ENCODE measurements at places on chromosomes 1 and 21.

DNA sequence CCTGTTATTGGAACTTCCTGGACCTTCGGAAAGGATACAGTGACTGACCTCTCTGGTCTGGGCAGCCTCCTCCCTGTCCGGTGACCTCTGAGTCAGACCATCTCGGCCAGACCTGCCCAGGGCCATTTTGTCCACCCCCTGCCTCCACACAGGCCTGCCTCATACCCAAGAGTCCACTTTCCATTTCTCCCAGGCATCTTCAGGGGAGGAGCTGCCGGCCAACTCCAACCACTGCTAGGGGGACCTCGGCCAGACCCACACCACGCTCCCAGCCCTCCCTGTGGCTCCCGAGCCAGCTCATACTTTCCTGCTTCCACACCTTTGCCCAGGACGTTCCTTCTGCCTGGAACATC is 29.5 kb upstream of the RUNX3 start:
- no peak for DNase-seq

DNA sequence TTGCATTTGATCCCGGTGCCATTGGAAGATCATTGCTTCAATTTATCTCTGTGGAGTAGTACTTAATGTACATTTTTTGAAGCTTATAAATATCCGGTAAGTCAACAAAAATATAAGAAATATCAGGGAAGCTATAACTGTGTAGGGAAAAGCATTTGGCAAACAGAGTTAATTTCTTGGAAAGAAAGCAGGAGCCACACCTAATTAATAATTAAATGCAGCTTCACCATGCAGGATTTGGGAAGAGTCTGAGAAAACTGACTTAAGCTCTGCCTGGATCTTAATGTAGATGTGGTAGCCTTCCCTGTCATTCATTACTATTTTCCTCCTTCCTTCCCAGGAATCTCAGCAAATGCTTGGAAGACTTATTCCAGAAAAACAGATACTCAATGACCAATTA is 134.5 kb downstream of the ATP5PO start:
- DNase-seq, result no peak

GRCh38 chr21:26522704-26523103 is 50.4 kb downstream of the CYYR1 start:
- no peak for DNase-seq

DNA sequence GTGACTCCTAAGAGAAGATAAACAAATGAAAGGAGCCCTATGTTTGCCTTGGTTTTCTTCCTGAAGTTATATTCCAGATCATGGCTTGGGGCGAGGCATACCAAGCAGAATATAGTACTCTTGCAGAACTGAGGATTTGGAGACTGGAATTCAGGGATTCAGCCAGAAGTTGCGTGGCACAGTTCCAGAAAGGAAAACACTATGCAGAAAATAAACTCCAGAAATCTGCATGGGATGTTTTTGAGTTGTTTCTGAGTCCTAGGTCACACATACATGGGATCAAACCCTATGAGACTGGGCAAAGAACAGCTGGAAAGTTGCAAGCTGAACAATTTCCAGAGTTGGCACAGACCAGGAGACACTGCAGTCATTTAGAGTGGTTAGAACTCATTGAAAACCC is 42.9 kb upstream of the IFFO2 start:
- no peak for DNase-seq

DNA sequence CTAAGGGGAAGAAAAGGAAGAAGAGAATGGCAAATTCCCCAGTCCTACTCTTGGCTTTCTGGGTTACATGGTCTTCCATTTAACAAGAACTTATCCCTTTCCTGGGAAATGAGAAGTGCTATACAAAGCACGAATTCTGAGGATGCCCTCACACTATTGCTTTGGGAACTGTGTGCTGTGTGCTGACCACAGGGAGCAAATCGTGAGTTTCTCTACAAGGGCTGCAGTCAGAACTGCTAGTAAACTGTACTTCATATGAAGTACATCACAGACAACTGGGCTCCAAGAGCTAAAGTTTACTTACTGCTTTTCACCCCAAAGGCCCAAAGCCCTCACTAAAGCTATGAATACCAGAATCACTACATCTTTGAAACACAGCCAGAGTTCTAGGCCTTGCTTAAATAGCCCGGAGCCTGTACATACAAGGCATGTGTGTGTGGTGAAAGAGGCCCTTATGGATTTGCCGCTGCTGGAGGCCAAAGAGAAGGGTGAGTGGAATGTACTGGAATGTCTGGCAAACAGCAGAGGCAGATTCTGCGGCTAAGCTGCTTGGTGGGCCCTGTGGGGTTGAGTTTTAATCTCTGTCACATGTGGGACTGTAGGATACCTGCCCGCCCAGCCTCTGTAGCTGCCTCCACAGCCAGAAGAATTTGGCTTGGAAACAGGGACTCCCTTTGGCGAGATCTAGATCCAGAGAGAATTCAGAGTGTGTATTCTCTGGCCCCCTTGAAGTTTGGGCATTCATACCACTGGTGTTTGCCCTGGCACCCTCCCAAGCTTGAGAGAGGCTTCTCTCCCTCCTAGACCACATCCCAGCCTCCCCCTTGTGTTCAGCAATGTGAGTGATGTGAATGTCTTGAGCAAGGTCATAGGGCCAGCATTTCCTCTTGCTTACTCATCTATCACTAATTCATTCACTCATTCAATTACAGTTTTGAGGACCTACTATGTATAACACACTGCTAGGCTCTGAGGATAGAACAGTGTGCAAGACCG is 21.9 kb upstream of the TRIM67 start:
- DNase-seq, result no peak

DNA sequence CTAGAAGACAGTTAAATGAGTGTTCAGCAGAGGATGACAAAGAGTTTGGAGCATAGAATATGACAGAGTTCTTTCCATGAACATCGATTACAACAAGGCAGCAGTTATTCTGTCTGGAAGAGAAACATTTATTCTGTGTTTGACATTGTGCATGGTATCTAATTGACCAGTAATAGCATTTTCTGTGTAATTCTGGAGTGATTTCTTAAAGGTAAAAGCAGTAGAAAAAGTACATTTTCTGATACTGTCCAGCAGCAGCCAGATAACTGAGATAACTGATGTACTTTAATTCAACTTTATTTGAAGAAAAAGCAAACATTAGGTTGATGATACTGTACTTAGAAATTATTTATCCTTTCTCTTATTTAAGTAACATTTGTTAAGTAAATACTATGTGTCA is 497.1 kb downstream of the AGBL4 start:
- no peak for DNase-seq

GRCh38 chr1:162412002-162412401 is at the start of gene SH2D1B:
Gene SH2D1B, minus strand, starts transcription at chr1:162412136. Its CDS starts 120 bp downstream, at chr1:162412016.
- no peak for DNase-seq

DNA sequence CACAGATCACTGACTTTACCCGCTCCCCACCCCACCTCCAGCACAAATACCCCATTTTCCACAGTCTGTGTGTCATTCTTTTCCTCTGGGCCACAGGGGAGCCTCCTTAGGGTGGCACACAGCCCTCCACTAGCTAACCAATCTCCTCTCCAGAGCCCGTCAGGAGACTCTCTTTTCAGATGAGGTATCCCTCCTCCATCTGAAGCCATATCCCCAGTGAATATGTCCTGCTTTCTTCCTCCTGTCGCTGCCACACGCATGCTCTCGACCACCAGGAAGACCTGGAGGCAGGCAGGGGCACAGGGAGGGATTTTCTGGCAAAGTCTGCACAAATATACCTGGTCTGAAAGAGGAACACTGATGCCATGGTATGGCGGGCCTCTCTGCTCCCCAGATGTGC is 635 bp downstream of the ZNF648 start:
- DNase-seq, result no peak

DNA sequence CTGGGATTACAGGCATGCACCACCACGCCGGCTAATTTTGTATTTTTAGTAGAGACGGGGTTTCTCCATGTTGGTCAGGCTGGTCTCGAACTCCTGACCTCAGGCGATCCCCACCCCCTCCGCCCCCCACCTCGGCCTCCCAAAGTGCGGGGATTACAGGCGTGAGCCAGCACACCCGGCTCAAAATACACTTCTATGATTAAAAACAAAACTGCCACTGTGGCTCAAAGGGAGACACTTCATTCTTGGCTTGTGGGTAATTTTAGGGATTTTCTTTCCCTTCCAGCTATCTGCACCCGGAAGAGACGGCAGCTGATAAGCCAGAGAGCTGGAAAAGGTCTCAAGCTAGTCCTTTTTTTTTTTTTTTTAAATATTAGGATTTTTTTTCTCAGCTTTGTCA is 24.5 kb downstream of the TMPRSS2 start:
- DNase-seq, result no peak

DNA sequence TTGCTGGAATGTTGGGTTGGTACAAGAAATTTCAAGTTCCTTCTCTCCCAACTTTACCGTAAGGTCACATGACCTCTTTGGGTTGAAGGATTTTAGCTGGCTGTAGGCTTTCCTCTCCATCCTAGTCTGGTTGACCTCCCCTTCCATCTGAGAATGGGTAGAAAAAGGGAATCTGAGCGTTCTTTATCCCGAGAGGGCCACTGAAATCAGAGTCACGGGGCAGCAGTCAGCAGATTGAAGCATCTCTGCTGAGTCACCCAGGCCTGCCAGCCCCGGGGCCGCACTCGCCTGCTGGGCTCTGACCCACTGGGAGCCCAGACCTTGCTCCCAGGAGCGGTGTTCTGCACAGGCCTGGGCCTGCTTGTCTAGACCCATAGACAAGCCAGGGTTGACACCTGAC is 31.0 kb downstream of the TMCC2 start:
- no peak for DNase-seq

GRCh38 chr1:32338637-32339145 is 2.7 kb upstream of the MARCKSL1 start:
- DNase-seq, result no peak

DNA sequence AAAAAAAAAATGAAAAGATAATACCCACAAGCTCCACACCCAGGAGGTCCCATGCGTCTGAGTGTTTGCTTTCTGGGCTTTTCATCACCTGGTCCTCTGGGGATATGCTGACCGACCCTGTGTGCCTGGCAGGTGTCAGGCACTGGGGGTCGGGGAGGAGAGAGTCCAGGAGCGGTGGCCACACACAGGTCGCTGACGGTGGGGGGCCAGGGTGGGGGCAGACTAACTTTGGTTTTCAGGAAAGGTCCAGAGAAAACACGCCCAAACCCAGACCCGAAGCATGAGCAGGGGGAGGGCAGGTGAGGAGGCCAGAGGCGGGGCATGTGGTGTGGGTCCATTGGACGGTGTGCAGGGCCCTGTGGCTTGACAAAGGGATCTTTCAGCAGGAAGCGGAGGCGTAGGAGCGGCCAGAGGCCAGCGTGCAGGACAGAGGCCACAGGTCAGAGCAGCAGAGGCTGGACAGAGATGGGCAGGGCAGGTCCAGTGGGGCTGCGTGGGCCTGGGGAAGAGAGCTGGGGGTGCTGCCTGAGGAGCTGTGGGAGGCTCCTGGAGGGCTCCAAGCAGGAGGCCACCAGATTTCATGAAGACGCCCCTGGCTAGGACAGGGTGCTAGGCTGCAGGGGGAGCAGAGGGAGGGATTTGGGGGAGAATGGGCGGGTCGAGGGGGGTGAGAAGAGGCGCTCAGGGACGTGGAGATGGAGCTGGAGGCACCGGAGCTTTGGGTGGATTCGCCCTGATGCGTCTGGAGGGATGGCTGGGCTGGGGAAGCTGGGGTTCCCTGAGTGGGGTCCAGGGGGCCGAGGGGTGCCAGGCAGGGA is 15.8 kb downstream of the RNF223 start:
- no peak for DNase-seq

- DNase-seq, result no peak
Measured at GRCh38 chr1:34155860-34156259, 9.2 kb downstream of the CSMD2 start.

DNA sequence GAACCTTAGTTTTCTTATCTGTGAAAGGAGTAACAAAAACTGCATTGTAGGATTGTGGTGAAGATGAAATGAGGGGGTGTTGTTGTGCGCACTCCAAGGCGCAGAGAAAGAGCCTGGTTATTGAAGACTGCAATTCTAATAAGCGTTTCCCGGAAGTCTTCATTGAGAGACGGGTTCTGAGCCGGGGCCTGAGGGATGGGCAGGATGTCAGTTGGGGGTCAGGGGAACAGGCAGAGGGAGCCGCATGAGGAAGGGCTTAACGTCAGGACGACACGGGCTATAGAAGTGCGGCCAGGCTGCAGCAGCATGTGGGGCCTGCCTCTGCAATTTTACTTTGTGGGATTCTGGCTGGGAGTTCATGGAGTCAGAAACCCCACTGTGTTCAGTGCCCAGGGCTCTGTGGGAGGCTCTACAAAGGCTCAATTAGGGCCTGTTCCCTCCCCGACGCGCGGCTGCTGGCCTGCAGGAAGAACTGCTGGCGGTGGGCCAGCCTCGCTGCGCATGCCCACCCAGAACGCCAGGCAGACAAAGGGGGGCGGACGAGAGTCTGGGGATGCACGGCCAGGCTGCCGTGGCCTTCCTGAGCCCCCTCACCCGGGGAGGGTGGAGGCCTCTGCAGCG is 20.7 kb downstream of the TRIM62 start:
- no peak for DNase-seq

- no peak for DNase-seq
Measured at GRCh38 chr1:238811211-238811879, 575.0 kb upstream of the CHRM3 start.

GRCh38 chr1:90325168-90325567 is 330.3 kb downstream of the ZNF326 start:
- DNase-seq, result no peak

GRCh38 chr1:24983006-24983680 is 53.1 kb upstream of the RUNX3 start:
- no peak for DNase-seq

- no peak for DNase-seq
Measured at GRCh38 chr1:209614906-209615305, 31.4 kb downstream of the CAMK1G start.

- DNase-seq, result no peak
Measured at GRCh38 chr1:198918920-198919319, 280.1 kb downstream of the PTPRC start.

GRCh38 chr1:100982793-100983192 is 42.8 kb downstream of the DPH5 start:
- DNase-seq, result no peak

GRCh38 chr1:200363264-200363933 is 46.4 kb downstream of the ZNF281 start:
- DNase-seq, result no peak

DNA sequence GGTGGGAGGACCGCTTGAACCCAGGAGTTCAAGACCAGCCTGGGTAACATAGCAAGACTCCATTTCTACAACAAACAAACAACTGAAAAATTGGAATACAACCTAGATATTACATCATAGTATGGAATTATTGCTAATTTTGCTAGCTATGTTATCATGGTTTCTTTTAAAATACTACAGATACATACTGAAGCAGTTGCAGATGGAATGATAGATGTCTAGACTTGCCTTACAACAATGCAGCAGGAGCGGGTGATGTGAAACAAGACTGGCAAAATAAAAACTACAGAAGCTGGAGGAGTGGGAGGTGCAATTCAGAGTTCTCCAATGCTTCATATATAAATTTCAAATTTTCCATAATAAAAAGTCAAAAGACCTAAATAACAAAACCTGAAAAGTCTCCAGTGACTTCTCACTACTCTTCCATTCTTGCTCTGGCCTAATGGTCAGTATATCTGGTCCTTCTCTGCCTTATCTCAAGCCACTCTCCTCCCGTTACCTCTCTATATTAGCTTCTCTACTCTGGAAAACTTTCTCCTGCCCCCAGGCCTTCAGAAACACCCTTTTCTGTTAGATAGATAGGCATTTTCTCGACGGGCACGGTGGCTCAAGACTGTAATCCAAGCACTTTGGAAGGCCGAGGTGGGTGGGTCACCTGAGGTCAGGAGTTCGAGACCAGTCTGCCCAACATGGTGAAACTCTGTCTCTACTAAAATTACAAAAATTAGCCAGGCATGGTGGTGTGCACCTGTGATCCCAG is 28.5 kb upstream of the TMEM200B start:
- DNase-seq, result no peak

GRCh38 chr1:158037866-158038359 is 44.5 kb downstream of the KIRREL1 start:
- DNase-seq, result no peak

- no peak for DNase-seq
Measured at GRCh38 chr21:29613021-29613420, 314.3 kb downstream of the BACH1 start.
